ENCODE measurements at places on chromosomes 13 and 19.
A peak's percentile ranks its signal among the peaks of the same experiment; 100 is the strongest.

- DNase-seq: peak; percentile 61
Measured at GRCh38 chr19:40191836-40192646, 815 bp downstream of the MAP3K10 start.

- no peak for DNase-seq
Measured at GRCh38 chr13:27658546-27658945, 36.9 kb downstream of the POLR1D start.

- no peak for DNase-seq
Measured at GRCh38 chr13:89688918-89689317, 1658.6 kb upstream of the MIR17HG start.

DNA sequence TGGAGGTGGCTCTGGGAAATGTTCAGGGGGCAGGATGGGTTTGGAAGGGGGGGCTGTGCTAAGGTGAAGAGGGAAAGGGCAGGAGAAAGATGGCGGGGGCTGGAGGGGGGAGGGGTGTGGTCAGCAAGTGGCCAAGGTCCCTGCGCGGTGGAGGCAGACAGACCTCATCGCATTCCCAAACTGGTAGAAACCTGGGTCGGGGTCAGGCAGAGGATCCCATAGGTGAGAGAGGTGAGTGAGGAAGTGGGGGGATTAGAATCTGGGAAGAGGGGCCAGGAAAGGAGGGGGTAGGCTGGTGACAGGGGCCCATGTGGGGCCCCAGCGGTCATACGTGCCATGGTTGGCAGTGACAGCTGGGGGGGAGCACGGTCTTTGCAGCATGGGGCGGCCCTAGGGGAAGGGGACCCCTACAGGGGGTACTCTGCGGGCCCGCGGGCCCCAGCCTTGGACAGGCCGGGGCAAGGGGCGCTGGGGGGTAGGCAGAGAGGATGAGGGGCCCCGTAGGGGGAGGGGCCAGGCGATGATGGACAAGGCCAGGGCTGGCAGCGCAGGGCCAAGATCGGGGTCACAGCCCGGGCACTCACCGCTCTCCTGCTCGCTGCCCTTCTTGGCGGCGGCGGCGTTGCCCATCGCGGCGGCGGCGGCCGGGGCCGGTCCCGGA lies 514 bp downstream of the PRKACA start:
- no peak for DNase-seq

DNA sequence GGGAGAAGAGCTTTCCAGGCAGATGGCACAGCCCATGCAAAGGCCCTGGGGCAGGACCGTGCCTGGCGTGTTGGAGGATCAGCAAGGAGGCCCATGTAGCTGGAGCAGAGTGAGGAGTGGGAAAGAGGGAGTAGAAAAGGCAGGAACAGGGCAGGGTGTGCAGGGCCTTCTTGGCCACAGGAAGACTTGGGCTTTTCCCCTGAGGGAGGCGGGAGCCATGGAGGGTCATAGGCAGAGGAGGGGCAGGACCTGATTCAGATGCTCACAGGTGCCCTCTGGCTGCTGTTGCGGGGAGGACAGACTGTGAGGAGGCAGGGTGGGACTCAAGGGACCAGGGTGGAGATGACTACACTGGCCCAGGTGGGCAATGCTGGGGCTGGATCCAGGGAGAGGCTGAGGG lies 13.8 kb upstream of the PTPRS start:
- no peak for DNase-seq

DNA sequence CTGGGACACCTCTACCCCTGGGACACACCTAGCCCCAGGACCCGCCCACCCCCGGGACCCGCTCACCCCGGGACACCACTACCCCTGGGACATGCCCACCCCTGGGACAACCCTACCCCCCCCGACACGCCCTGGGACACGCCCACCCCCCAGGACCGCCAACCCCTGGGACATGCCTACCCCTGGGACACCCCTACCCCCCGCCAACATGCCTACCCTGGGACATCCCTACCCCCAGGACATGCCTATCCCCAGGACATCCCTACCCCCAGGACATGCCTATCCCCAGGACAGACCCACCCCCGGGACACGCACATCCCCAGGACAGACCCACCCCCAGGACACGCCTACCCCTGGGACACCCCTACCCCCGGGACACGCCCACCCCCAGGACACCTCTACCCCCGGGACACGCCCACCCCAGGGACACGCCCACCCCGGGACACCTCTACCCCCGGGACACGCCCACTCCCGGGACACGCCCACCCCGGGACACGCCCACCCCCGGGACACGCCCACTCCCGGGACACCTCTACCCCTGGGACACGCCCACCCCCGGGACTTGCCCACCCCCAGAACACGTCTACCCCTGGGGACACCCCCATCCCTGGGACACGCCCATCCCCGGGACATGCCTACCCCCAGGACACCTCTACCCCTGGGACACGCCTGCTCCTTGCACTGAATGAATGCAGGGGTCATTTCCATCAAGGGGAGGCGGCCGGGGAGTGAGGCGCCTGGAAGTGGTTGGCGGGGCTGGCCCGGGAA lies 32.3 kb downstream of the ADPRHL1 start:
- DNase-seq: no peak

DNA sequence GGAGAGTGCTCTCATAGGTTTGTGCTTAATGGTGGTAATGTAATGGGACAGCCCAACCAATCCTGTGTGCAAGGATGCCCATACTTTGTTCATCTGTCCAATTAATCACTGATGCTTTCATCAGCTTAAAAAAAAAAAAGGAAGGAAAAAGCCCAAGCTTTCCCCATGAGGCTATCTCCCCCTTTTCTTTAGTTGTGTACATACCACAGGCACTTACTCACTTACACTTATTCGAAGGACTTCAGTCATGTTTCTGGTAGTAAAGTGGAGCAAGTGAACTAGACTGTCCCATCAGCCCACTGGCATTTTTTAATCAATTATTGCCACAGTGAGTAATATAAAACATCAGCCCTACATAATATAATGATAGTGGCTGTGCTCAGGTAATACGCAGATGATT lies 183.5 kb upstream of the UFM1 start:
- no peak for DNase-seq

DNA sequence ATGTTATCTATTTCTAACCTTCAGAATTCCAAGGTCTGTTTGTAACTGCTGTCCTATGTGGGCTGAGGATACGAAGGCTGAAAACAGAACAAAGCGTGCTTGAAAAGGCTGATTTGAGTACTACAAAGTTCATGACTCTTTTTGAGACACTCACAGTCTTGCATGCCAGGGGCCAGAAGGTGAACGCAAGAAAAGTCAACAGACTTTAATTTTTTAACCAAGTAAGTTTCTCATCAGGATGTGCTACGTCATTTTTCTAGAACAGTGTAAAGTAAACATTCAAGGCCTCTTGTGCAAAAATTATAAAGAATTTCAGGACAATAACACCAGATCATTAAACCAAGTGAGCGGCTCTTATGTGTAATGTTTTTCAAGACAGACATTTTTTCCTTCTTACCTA lies 163.5 kb downstream of the COG6 start:
- no peak for DNase-seq

GRCh38 chr19:49361438-49362047 lies 673 bp downstream of the TEAD2 start:
- DNase-seq: peak; percentile 70

GRCh38 chr19:20028611-20029010 lies 10.7 kb downstream of the ZNF682 start:
- DNase-seq: no peak

DNA sequence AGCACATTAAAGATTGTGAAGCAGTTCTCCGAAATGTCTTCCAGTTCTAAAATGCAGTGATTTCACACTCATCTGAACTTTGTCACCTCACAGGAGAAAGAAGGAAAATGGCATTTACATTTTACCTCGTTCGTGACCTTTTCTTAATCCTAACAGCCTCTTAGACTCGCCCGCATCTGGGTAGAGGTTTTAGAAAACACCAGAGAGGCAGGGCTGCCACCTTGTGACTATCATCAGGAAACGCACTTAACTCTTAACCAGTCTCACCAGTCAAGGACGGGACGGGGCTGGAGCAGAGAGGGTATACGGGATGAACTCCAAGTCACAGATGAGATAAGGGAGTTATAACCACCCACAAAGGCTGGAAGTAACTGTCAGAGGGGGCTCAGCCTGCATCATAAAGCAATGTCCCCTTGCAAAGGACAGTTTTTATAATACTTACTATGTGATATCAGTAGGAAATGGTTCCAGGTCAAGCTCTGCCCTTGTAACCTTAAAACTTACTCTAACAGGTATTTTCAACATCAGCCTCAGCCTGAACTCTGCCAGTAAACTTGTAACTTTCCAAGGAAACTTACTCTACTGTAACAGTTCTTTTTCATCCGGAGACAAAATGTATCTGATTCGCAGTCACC lies 8.6 kb upstream of the CEACAM6 start:
- DNase-seq: peak; percentile 3

- no peak for DNase-seq
Measured at GRCh38 chr13:82803341-82803740, 1078.9 kb downstream of the SLITRK1 start.

GRCh38 chr19:49150944-49151243 lies 4.3 kb downstream of the HRC start:
- DNase-seq: no peak

DNA sequence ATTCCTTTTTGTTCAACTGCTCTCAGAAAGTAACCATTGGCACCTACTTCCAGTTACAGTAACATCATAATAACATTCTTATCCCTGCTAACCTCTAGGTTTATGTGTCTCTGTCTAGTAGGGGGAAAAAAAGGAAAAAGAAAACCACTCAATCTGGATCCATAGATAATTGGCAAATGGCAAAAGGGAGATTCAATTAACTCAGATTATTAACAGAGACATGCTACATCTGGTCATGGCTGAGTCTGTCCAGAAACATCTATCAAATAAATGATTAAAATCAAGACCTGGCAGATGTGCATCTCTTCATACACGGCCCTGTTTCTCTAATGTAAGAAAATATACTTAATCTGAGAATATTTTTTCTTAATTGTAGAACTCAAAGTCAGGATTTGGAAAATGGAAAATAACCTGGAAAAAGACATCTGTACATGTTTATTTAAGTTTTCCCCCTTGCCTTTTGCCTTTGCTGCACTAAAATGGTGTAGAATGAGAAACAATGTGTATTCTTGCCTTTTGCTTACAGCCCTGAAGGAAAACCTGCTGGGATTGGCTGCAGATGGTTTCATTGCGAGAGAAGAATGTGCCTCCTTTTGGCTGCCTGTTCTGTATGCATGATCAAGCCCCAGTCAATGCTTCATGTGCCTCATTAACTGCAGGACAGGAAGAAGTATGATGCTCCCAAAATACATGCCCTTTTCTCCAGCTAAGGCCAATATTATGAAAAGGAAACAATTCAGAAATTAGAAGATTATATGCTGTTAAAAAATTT lies 921.6 kb upstream of the PCDH20 start:
- DNase-seq: peak; percentile 26

DNA sequence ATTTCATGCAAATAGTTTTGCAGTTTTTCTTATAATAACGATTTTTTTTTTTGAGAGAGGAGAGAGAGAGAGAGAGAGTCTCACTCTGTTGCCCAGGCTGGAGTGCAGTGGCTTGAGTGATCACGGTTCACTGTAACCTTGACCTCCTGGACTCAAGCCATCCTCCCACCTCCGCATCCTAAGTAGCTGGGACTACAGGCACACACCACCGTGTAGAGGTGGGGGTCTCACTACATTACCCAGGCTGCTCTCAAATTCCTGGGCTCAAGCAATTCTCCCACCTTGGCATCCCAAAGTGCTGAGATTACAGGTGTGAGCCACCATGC lies 26.8 kb upstream of the GJB6 start:
- DNase-seq: no peak

DNA sequence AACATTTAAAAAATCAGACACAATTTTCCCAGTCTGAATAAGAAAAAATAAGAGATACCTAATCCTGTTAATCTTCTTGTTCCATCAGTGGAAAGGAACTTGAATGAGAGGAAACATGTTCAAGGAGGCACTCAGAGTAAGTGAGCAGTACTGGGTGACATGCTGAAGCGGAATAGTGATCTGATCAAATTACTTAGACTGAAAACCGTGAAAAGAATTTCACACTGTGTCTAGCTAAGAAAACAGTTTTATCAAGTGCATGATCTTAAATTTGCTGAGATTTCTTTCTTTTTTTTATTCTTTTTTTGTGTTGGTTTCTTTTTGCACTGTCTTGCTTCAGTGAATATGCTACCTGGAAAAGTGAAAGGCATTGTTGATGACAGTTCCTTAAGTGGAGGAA lies 249.5 kb upstream of the SLC10A2 start:
- DNase-seq: no peak

GRCh38 chr13:98350746-98351330 lies 173.8 kb upstream of the RNF113B start:
- DNase-seq: no peak

DNA sequence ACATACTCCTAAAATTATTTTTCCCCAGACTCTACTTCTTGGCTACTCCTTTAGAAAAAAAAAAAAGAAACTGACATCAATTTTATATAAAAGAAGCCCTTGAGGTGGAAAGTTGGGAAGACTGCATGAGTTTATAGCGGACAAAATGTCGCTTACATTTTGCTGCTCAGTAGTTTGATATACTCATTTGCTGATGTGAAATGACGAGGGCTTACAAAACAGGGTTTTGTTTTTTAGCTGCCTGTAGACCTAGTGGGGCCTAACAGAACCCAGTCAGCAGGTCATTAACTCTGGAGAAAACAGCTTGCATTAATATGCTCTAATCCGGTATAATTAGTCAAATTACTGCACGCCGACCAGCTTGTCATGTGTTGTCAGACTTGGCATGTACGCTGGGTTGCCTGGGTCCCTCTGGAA lies 37.6 kb upstream of the MAB21L1 start:
- DNase-seq: no peak

DNA sequence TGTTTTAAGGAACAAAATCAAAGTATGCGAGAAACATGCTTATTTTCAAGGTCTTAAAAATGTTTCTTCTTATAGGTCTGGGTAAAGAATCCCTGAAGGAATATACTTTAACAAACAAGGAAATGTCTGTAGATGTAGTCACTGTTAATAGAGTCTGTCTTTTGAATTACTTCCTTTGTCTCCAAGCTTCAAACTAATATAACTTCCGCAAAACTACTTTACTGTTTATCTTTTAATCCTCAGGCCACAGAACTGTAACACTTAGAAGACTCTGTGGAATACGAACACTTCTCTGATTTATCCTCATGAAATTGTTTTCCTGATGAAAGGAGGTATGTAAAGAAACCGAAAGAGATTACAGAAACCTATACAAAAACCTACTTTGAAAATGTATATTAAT lies 316.0 kb downstream of the PCDH9 start:
- no peak for DNase-seq

GRCh38 chr13:27971776-27972477 lies 2.8 kb upstream of the CDX2 start:
- DNase-seq: no peak

- no peak for DNase-seq
Measured at GRCh38 chr13:77719128-77719527, 21.6 kb downstream of the SLAIN1 start.

DNA sequence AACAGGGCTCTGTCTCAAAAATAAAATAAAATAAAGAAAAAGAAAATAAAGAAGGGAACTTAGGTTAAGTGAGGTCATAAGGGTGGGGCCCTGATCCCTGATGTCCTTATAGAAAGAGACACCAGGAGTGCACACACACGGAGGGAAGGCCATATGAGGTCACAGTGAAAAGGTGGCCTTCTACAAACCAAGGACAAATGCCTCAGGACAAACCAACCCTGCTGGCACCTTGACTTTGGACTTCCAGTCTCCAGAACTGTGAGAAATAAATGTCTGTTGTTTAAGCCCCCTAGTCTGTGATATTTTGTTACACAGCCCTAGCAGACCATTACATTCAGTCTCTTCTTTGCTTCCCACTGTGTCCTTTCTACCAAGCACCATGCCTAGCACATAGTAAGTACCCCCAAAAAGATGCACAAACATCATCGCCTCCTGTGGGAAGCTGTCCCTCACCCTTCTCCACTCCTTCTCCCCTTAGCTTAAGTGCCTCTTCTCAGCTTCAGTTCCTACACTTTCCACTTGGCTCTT lies 8.4 kb upstream of the ZBTB32 start:
- no peak for DNase-seq

All from neuronal stem cell (in vitro differentiated cells).